ENCODE measurements at places on chromosomes 1 and 21. TPM values are rescaled to one million over a fixed set of nuclear protein-coding genes. Genes with fewer than 3 reads are reported as not detected.

Gene SH3BGRL3
- total RNA-seq: 35.0 TPM

GRCh38 chr1:226436855-226437491 is 29.1 kb upstream of the PARP1 start:
- no peak for DNase-seq

Gene FCGR3B
- total RNA-seq: not detected

Gene OR6N1
- total RNA-seq: not detected

GRCh38 chr1:47482786-47483185 is 44.9 kb downstream of the FOXD2 start:
- DNase-seq: no peak

DNA sequence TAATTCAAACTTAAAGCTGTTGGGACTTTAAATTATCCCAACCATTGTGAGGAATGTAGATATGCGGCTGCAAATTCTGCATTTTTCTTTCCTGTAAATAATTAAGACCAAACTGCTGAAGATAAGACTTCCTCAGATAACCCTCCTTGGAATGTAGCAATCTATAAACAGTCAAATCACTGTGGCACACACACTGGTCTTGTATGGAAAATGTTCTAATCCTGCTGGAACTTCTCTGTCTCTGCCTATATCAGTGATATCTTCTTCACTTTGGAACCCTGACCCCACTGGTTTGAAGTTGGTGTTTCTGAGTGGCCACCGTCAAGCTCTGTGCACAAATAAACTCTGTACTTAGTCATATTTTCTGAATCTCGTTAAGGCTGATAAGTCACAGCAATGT is 32.9 kb downstream of the HSF2BP start:
- peak; percentile 64 for DNase-seq

DNA sequence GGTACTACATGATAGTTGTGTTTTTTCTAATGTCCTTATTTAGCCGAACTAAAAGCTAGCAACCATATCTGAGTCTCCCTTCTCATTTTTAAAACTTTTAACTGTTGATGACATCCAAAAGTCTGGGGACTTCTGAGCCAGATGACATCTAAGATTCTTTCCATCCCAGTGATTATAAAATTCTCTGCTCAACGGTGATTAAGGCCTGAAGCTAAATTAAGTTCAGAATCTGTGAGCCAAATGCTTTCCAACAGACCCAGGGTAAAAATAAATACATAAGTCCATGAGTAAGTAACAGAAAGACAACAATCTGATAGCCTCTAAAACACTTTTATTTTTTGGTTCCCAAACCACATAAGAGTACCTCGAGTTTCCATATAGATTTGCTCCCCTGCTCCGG is 13.1 kb upstream of the PTP4A2 start:
- no peak for DNase-seq

GRCh38 chr1:206909883-206910318 is 11.8 kb downstream of the FCMR start:
- no peak for DNase-seq

DNA sequence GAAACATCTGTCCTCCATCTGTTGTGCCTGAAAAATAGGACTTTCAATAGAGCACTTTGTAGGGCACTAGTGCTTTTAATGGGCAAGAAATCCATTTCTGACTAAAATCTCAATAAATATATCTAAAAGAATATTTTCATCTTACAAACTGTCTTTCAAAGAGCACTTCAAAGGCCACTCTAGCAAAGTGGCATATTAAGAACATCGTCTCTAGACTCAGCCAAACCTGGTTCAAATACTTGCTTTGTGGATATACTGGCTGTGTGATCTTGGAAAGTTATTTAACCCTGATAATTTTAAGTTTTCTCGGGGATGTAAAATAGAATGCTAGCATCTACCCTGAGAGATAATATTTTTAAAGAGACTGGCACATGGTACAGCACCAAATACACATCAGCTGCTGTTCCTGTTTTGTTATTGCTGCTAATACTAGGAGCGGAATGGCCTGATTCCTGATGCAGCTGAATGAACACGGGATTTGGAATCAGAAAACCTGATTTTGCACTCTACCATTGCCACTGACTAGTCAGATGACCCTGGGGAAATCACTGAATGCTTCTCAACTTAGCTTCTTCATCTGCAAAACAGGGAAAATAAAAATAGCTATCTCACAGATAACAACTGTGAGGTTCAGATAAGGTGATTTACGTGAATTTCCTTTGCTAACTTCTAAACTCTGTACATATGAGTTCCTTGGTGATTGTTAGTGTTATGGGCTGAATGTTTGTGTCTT is 25.2 kb upstream of the LRRC8C start:
- no peak for DNase-seq

DNA sequence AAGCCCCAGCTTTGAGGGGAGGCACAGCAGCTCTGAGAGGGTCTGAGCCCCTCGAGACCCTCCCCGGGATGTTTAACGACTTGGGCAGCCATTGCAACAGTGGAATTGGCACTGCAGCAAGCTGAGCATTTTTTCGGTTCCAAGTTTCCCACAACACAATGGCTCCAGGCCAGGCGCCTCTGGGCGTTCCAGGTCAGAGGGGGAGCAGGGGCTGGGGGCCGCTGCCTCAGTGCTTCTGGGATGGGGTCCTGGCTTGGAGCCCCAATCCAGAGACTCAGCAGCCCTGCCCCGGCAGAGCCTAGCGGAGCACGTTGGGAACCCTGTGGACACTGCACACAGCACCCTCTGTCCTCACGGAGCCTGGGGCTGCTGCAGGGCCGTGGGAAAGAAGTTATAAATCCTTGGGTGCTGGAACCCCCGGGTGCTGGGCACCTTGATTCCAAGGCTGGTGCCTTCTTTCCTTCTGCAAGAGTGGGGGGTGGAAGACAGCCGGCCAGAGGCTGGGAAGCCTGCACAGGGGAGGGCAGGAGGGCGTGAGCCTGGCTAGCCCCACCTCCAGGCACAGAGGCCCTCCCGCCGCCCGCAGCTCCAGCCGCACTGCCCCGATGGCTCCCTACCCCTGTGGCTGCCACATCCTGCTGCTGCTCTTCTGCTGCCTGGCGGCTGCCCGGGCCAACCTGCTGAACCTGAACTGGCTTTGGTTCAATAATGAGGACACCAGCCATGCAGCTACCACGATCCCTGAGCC is 50.1 kb downstream of the COL18A1 start:
- DNase-seq: peak; percentile 22

DNA sequence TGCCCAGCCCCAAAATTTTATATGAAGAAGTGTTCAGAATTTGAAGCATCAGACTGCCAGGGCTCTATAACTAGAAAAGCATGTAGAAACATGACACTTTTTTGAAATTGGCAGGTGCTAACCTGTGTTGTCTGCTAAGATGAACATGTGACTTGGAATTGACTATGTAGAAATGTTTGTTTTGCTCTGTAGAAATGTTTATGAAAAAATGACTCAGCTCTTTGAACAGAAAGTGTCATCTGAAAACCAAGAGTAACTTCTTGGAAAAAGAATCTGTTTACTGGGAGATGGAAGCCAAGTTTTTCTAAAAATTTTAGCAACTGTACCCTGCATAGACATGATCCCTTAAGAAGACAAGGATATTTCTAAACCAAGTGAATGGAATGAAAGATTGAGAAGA is 59.2 kb downstream of the LHX9 start:
- peak; percentile 15 for DNase-seq

DNA sequence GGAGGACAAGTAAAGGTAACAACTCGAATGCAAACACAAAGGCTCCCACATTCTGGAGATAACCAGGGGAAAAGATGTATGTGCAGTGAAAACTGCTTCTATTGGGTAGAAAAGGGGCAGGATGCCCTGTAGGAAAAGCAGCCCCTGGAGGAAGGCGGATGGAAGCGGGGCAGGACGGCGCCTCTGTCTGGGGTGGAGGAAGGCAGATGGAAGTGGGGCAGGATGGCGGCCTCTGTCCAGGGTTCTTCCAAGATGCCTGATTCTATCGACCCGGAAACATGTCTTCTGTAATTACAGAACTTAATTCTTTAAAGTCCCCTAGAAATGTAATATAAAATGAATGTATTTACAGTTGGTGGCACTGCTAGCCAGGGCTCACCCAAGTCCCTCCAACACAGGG is 24.0 kb upstream of the LRRC47 start:
- DNase-seq: no peak

DNA sequence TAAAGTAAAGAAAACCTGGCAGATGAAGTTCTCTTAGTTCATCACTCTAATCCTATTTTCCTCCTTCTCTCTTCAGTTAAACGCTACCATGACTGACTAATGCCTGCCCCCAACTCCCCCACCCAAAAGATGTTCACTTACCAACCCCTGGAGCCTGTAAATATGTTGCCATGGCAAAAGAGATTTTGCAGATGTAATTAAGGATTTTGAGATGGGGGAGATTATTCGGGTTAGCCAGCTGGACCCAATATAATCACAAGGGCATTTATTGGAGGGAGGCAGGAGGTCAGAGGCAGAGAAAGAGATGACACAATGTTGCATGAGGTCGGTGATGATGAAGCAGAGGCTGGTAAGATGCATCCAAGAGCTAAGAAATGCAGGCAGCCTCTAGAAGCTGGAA is 69.3 kb upstream of the PPP2R5A start:
- DNase-seq: no peak

Gene FTCD
- not detected for total RNA-seq

- DNase-seq: peak; percentile 93
Observed at GRCh38 chr1:79128722-79129121, 122.2 kb upstream of the ADGRL4 start.

- no peak for DNase-seq
Observed at GRCh38 chr1:201072149-201072548, 40.1 kb downstream of the CACNA1S start.

Gene CELA3B
- not detected for total RNA-seq

- no peak for DNase-seq
Observed at GRCh38 chr1:41385398-41386195, 24.4 kb downstream of the FOXO6 start.

GRCh38 chr1:60111716-60112115 is 38.1 kb upstream of the C1orf87 start:
- DNase-seq: no peak

DNA sequence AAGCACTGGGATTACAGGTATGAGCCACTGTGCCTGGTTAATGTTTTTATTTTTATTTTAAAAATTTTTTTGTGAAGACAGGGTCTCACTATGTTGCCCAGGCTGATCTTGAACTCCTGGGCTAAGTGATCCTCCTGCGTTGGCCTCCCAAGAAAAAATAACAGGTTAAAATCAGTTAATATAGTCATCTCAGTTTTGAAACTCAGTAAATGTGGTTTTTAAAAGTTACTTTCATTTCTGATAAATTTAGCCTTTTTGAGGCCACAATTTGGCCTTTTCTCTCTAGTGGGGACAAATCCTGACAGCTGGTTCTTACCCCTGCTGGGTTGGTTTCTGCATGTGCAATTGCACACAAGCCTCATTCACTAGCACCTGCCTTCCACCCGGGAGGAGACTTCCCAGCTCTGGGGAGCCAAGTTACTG is 13.3 kb downstream of the PMF1 start:
- no peak for DNase-seq

- DNase-seq: no peak
Observed at GRCh38 chr1:15942661-15943327, 33.1 kb downstream of the ZBTB17 start.

GRCh38 chr1:64038119-64038518 is 165.3 kb upstream of the UBE2U start:
- DNase-seq: no peak

DNA sequence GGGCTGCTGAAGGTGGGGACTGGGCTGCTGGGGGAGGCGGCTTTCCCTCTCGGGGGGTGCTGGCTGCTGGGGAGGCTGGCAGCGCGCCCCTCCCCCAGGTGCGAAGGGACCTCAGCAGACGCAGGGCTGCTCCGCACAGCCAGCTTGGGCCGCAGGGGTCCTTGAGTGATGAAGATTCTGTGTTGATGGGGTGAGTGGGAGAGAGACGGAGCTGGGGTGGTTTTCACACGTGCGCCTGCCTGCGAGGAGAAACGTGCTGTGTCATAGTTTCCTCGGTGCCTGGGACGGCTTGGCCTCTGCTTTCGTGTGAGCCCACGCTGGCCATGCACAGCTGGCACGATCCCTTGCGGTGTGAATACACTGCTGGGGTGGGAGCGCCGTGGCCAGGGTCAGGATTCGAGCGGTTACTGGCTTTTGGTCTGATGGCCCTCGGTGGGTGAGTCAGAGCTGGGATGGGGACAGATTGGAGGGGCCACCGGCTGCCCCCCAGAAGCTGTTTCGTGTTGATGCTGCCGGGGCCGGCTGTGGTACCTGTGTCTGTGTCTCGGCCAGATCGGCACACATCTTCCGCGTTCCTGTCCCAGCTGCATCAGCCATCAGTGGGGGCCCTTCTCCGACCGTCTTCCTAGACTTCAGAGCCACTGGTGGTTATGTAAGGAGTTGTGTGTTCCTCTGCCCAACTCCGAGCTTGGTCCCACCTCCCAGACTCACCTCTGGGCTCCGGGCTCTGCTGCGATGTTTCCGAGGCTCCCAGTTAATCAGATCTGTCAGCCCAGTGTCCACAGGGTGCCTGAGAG is 24.9 kb downstream of the PRKCZ start:
- DNase-seq: peak; percentile 21

DNA sequence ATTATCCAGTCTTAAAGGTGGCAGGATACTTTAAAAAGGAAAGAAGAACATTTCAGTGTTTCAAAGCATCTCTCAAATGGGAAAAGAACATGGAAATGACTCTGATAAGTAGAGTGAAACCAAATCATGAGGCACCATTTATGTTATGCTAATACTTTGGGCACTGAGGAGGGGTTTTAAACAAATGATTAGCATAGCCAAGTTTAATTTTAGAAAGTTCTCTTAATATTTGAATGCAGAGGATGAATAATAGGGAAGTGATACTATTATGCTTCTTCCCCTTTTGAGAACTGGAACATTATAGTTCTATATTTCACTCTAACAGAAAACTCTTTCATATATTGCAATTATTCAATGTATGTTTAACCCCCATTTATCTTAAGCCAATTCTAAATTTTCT is 1181.9 kb upstream of the PRMT6 start:
- no peak for DNase-seq

DNA sequence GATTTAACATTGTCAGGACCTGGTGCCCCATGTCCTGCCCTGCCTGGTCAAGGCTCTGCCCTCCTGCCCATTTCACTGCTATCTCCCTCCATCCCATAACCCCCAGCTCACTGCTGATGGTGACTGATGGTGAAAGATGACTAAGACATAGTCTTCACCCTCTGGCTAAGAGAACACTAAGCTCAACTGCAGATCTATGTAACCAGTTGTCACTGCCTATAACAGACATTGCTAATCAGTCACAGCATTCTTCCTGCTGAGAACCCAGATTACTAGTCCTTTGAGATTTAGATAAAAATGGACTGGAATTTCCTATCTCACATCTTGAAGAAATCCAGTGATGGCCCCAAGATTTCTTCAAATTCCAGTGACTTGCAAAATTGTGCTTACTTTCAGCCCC is 8.0 kb upstream of the ZNF362 start:
- DNase-seq: no peak

- no peak for DNase-seq
Observed at GRCh38 chr1:22393587-22393986, 58.1 kb upstream of the ZBTB40 start.

GRCh38 chr21:42088148-42088547 is 17.0 kb downstream of the UMODL1 start:
- DNase-seq: no peak

Gene CDA
- total RNA-seq: 0.90 TPM

- DNase-seq: peak; percentile 71
Observed at GRCh38 chr1:70290218-70290617, 64.3 kb downstream of the ANKRD13C start.

Data from IMR-90 (cell line).